ENCODE measurements at places on chromosomes 5 and 9.

DNA sequence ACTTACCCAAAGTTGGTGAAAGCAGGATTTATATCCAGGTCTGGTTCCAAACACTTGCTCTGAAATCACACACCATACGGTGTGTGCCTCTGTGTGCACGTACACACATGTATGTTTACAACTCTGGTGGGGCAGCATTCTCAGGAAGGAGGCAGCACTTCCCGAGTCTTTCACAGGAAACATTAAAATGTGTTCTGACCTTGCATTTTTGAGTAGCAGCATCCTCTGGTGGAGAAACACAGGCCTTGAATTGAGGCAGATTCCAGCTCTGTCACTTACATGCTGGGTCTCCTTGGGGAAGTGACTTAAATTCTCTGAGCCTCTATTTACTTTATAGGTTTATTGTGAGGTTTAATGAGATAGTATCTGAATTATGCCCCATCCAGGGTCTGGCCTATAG lies 126.4 kb downstream of the RGS3 start:
- peak; percentile 50 for DNase-seq

GRCh38 chr5:136375920-136376319 lies 10.6 kb upstream of the TRPC7 start:
- no peak for DNase-seq

- DNase-seq, result no peak
Observed at GRCh38 chr9:13369431-13369830, 89.9 kb upstream of the MPDZ start.

DNA sequence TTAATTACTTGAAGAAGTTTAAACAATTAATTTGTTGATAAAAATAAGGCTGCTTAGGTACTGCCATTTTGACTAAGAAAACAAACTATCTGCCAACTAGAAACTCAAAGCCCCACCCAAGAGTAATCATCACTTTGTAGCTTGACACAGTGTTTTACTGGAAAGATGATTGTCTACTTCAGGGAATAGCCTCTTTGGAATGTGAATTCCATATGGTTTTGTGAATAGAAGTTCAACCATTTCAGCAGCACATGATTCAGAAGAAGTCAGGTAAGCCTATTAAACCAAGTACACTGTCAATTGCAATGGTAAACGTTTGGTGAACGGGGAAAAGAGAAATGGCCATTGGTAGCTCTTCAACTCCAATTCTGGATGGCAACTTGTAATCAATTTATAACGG lies 55.2 kb downstream of the PLK2 start:
- DNase-seq, result no peak

DNA sequence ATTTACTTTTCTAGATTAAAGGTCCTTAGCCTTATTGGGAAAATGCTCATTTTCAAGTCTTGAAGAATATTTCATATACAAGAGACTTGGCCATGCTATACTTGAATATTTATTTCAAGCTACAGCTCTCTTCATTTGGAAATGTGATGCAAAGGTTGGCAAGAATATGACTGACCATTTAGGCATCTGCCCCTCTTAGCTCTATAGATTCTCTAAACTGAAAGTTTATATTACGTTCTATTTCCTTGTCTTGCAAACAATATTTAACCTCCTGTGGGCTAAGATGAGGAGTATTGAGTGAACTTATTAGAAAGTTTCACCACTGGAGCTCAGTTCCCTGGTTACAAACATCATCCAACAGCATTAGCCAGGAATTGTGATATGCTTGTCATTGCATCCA lies 593.1 kb downstream of the MAT2B start:
- DNase-seq, result no peak

DNA sequence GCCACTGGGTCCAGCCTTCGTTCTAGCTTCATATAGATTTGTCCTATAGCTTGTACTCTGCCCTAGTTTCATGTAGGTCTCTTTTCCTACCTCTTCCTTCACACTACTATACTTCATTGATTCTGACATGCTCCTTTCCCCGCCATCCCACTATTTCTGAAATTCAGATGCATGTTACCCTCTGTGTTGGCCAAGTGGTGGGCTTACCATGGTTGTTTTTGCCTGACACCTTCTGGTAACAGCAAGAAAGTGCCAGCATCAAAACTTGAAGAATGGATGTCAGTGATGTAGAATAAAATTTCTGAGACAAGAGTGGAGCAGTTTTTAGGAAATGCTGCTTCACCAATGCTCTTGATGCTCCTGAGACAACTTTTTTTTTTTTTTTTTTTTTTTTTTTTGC lies 19.5 kb upstream of the SERINC5 start:
- peak; percentile 13 for DNase-seq

- no peak for DNase-seq
Observed at GRCh38 chr9:135224286-135224877, 136.9 kb downstream of the OLFM1 start.

DNA sequence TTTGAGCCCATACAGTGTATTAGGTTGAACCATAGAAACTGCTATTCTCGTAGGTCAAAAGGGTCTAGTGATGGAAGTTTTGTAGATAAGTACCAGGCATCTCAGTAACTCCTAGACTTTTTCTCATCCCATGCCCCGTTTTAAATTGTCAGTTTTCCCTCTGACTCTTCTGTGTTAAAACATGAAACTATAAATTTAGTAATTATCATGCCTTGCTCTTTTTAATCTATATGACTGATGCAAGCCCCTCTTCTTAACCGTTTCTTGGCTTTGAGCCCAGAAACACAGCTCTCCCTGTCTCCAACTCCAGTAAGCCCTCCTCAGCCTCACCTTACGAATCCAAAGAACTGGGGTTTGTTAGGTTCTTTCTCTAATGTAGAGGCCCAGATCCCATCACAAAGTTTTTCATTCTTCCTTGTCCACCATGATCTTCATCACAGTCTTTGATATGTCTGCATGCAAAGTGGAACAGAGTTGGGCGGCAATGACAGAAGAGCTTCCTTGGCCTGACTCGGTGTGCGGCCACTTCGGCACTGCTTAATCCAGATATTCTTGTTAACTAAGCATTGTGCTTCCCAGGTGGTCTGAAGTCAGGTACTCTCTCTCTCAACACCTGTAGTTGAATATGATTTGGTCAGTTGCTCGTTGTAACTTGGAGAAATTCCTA lies 21.1 kb downstream of the RGMB start:
- DNase-seq, result peak; percentile 28

Measured in EL (cell line).